GM12891 (cell line): ENCODE measurements at places on chromosomes 4 and X.

- no peak for DNase-seq
Observed at GRCh38 chr4:79083406-79084010, 144.3 kb upstream of the PAQR3 start.

DNA sequence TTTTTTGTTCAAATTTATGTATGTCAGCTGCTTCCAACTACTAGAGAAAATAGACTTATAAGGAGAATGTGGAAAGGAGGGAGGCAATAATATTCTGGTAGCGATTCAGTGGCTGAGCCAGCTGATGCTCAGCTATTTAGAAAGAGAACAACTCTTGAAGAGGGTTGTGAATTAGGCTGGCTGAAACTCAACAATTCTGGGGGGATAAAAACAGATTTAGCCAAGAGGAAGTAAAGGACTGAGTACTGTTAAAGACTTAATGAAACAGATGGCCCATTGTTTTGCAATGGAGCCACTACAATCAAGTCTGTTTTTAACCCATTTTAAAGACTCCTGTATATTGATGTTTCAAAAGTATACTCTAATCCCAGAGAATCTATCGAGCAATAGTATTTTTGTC lies 1058.9 kb downstream of the C4orf33 start:
- DNase-seq: no peak

DNA sequence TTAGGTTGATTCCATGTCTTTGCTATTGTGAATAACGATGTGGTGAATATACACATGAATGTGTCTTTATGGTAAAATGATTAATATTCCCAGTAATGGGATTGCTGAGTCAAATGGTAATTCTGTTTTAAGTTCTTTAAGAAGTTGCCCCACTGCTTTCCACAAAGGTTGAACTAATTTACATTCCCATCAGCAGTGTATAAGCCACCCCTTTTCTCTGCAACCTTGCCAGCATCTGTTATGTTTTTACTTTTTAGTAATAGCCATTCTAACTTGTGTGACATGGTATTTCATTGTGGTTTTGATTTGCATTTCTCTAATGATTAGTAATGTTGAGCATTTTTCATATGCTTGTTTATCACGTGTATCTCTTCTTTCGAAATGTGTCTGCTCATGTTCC lies 503.3 kb downstream of the PCDH18 start:
- no peak for DNase-seq

GRCh38 chrX:153612413-153612812 lies 13.5 kb upstream of the CCNQ start:
- DNase-seq: no peak

DNA sequence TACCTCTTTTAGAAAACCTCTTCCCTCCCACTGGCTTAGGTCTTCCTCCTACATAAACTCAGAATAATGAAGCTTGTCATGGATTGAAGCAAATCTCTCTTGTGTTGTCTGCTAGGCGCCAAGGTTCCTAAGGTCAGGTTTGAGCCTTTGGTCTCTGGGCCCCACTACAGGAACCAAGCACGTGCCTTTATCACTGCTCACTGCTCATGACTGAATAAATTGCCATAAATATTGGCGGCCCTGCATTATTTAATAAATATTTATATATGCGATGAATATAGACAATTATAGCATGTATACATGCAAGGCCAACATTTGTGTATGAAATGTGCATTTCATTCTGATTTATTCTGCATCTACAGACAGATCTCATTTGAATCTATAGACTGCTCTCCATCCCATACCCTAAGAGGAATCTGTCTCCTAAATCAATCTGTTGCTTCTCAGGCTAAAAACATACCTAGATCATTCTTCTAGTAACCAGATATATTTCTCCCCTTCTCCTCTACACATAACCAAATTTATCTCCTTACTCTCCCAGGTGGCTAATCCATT lies 1717.6 kb upstream of the TENM3 start:
- no peak for DNase-seq

DNA sequence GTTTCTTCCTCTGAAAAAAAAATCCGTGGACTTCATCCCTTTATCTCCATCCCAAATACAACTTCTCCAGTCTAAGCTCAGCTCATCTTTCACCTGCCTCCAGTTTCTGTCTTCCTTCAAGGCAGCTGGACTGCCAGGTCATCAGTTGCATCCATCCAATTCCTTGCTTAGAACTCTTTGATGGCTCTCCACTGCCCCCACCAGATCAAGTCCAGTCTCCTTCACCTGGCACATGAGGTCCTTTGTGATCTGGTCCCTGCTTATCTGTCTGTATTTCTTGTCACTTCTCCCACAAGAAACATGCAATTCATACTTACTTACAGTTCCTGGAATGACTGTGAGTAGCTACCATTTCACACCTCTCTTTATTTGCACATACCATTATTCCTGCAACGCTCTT lies 33.8 kb downstream of the OTUD6A start:
- DNase-seq: no peak

DNA sequence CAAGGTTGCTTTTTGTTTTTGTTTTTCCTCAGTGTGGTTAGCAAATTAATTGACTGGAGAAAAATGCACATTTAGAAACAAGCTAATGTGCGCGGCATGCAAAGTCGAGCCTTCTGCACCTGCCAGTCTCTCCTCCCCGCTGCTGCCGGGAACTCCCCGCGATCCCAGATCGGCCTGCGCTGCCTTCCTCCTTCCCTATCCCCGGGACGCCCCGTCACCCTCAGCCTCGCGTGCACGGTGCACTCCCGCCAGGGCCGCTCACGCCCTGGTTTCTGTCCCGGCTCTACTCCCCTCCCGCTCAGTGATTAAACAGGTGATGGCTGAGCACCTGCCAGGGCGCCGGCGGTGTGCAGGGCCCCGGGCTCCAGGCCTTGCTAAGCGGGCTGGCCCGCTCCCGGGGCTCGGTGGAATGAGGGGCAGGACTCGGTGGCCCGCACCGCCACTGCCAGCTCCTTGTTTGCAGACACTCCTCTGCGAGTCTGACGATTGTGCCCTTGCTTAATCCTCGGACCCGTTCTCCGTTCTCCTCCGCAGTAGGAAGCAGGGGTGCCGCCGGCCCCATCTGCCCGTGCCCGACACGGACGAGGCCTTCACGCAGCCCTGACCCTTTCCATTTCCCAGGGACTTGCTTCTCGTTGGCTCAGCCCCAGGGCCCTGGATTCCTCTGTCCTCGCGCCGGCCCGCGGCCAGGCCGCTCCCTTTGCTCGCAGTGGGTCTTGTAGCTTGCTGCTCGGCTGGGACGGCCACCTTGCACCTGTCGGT lies 143.4 kb downstream of the TRIML1 start:
- DNase-seq: no peak
